HepG2 (cell line): ENCODE measurements at places on chromosomes 6 and 20.
A peak's percentile ranks its signal among the peaks of the same experiment; 100 is the strongest.

- DNase-seq = no peak
These were observed 37.2 kb upstream of the CALHM6 start for GRCh38 chr6:116424001-116424400.

DNA sequence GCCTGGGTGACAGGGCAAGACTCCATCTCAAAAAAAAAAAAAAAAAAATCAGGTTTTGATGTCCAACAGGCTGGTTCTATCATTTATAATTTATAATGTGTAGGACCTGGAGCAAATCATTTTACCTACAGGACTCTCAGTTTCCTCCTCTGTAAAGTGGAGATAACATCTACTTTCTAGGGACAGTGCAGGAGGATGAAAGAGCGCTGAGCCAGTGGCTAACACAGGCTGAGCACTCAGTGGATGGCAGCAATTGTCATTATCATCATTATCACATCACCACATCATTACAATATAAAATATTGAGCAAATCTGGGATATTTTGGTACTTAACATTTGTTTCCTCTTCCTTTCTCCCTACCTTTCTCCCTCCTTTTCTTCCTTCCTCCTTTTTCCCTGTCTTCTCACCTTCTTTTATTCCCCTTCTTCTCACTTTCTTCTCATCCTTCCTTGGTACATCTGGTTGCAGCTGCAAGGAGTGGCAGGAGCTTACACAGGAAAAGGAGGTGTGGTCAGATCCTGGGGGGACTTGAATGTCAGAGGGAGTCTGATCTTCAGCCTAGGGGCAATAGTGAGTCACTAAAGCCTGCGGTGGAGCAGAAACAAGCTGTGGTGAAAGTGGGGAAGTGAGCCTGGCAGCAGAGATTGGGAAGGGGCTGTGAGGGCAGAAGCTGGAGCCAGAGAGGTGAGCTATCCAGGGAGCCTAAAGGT, 24.6 kb upstream of the CTNNBL1 start:
- no peak for DNase-seq

GRCh38 chr6:136582711-136583471, 32.7 kb upstream of the MAP7 start:
- DNase-seq = peak; percentile 7

DNA sequence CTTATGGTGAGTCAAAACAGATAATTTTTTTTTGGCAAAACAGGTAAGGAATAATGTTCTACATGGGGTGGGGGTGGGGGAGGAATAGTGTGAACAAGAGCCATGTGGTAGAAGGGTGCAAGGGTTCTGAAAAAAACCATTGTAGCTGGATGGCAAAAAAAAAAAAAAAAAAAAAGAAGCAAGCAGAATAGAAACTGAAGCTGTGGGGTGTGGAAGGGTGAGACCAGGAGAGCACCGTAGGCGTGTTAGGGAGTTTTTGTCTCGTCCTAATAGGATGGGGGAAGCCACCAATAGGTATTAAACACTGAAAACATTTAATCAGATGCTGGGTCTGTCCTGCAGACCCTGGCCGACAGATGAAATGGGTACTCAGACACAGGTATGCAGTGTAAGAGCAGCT, 110.1 kb downstream of the ADTRP start:
- no peak for DNase-seq

DNA sequence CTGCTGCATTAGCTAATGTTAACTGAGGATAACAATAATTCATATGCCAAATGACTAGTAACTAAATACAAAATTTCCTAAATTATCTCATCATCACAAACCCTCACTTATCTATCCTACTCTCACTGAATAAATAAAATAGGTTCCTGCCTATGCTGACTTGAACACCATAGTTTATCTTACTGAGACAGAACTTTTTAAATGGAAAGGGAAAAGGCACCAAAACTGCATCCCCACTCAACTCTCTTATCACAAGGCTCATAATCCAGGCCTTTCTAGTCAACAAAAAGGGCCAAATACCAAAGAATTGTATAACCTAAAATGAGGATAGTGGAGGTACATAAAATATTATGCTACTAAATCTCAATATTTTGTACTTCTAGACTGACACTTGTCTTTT, 23.1 kb downstream of the OSTM1 start:
- no peak for DNase-seq

DNA sequence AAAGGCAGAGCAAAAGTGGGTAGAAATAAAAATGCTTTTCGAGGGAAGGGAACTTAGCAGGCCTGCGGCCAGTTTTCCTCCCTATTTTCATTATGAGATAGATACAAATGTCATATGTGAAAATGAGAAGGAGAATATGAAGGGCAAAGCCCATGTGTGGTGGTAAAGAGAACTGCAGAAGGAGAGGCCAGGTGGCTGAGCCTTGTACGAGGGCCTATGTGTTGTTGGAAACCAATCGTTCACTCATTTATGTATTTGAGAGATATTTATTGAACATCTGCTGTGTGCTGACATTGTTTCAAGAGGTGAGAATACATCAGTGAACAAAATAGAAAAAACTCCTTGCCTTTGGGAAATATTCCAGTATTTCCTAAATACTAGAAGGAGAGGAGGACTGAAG, 147.7 kb downstream of the SH3BGRL2 start:
- no peak for DNase-seq

GRCh38 chr6:24959319-24959718, 23.6 kb upstream of the RIPOR2 start:
- no peak for DNase-seq

DNA sequence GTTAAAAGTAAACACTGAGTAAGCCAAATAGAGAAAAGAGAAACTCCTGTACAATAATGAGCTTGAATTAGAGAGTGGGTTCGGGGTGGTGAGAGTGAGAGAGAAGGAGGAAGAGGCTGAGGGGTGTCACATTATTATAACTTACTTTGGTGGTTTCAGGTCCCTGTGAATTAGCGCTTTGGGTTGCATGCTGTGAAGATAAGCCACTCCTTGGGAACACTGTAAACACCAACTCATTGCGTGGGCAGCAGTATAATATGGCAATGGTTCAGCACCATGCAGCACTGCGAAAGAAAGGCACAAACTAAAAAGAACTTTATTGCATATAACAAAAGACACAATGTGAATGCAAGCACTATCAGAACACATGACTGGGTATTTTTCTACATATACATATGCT, 26.9 kb downstream of the MAP3K7 start:
- no peak for DNase-seq

GRCh38 chr20:53816872-53817398, 223.3 kb upstream of the ZNF217 start:
- no peak for DNase-seq

DNA sequence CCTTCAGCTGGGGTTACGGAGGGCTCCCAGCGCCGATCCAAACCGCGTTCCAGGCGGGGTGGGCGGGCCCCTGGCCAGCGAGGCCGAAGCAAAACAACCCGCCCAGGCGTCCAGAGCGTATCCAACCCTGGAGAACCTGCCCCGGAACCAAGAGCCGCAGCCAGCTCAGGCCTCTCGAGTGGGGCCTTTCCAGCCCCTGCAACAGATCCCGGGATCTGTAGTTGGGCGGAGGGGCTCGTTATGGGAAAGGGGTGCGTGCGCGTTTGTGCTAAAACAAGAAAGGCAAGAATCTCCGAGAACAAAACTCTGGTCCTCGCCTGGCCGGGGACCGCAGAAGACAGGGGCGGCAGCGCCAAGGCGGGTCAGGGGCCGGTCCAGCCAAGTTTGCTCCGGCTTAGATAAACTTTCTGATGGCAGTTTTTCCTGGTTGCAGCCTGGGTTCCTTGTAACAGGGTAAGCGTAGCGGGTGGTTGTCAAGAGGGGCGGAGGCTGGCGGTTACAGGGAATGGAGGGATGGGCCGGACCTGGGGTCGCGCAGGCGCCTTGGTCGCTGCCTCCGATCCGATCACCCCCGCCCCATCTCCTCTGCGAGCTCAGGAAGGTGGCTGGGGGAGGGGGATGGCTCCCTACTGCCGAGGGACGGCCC, 448 bp upstream of the RIN2 start:
- peak; percentile 86 for DNase-seq

DNA sequence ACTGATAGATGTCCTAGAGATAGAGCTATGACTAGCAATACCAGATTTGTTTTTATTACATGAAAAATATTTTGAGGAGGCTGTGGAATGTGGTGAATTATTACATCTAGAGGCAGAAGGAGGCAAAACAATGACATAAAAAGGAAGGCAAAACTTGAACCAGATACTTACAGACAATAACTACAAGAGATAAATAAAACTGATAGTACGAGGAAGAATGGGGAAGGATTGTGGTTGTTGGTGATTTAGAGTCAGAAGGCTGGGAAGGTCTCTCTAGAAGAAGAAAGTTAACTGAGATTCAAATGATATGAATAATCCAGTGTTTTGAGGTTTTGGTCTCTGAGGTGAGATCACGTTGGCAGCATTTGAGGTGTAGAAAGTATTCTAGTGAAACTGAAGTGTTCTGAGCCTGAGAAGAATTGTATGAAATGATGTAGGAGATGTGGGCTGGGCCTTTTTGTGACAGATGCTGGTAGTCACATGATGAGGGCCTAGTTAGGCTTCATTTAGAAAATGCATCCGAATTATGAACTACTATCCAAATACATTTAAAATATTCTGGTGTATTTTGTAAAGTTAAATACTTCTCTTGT, 589.1 kb downstream of the EYS start:
- DNase-seq = no peak

DNA sequence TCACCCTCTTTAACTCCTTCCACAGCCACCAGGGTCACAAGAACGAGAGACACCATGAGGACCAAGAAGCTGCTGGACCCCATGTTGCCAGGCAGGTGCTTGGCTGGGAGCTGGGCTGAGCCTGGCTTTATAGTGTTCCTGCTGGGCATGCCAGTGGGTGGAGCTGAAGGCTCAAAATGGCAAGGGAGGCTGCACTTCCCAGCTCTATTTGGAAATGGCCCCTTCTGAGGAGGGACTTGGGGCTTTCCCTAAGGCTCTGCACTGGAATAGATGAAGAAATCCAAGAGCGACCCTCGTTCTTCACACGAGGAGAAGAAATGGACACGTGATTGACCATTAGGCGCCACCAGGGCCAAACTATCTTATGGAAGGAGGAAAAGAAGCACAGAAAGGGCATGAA, at the start of gene WFDC12:
Gene WFDC12 (minus strand): TSS at position 101 of the 400 bp plus-strand sequence. CDS start 18 bp downstream, at position 83.
- no peak for DNase-seq

- DNase-seq = peak; percentile 59
These were observed 18.6 kb downstream of the TREML2 start for GRCh38 chr6:41182069-41183034.

DNA sequence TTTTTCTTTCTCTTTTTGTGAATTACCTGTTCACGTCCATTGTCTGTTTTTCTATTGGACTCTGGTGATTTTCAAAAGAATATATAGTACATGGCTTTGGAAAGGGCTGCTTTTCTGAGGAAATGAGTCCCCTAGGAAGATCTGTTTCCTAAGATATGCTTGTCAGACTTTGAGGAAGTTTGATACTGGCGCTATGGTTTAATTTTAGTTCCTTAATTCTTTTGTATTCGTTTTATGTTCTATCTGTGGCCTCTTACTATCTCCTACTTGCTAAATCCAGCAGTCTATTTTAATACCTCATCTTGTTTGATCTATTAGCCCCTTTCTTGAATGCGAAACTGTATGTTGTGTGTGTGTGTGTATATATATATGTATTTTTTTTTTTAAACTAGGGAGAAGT, 101.9 kb downstream of the LIN28B start:
- DNase-seq = no peak
